Epithelial cell of proximal tubule (primary cell): ENCODE measurements at places on chromosomes 6 and 20.

DNA sequence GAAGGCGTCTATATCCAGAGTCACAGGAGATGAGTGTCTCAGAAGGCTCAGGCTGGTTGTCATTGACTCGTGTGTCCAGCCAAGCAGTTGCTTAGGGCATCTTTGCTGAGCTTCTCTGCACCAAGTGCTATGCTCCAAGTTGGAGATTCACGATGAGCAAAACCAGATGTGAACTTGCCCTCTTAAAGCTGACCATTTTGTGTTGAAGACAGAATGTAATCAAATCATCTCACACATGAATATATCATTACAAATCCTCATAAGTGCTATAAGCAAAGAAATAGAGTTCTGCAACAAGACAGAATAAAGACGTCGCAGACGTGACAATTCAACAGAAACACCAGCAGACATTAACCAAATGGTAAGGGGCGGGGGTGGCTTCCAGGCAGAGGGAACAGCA lies 103.9 kb downstream of the ALDH8A1 start:
- no peak for DNase-seq

- DNase-seq: no peak
Observed at GRCh38 chr6:296151-297122, 4.2 kb downstream of the DUSP22 start.

- DNase-seq: no peak
Observed at GRCh38 chr6:47241742-47242482, 67.8 kb downstream of the TNFRSF21 start.

GRCh38 chr6:102356170-102356569 lies 962.7 kb downstream of the GRIK2 start:
- no peak for DNase-seq

DNA sequence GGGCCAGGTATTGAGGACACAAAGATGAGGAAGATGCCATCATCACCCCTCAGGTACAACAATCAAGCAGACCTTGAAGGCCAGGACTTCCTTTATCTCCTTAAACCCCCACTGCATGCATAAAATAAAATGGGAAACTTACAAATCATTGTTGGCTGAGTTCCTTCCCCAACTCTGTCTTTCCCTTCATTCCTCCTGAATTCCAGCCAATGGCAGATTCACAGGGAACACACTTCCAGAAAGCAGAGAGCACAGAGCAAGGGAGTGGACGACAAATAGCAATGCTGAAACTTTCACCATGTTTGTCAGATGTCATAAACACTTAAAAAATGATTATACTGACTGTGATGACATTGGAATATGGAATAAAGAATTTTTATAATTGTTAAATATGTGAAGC lies 37.3 kb upstream of the NXT1 start:
- DNase-seq: no peak

- DNase-seq: no peak
Observed at GRCh38 chr6:5681480-5681879, 325.2 kb downstream of the NRN1 start.
